ENCODE measurements at places on chromosomes 12 and 14.

GRCh38 chr12:120264904-120265472, 542 bp downstream of the PXN start:
- no peak for DNase-seq

GRCh38 chr12:98344046-98344930, 171.1 kb upstream of the TMPO start:
- no peak for DNase-seq

DNA sequence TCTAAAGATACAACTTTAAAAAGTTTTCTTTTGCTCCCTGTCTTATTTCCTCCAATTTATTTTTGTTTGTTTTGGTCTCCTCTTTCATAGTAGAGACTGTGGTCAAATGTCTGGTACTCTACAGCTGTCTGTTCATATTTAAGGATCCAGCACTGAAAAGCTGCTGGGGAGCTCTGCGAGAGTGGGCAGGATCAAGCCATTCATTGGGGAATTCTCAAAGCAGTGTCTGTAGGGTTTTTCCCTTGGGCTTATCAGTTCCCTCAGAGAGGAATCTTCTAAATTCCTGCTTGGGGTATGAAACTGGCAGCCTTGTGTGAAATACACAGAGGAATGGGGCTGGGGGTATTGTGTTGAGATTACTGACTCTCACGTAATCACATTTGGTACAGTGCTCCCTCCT, 52.3 kb downstream of the FNTB start:
- DNase-seq: no peak

GRCh38 chr14:83994020-83994419, 1535.9 kb upstream of the FLRT2 start:
- DNase-seq: no peak

DNA sequence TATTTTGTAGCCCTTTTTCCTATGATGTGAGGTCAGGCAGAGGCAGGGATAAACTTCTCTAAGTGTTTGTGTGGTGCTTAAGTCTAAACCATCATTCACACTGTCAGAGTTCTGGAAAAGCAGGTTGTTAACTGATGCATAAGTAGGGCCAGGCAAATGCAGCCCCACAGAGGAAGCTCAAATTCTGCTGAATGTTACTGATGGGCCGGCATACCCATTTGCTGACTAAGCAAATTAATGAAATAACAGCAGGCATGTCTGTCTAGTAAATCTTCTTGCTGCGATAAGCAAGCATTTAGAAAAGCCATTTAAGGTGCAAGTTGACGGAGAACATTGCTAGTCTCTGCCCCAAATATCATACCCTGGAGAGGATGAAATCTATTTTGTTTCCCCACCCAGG, 523.2 kb upstream of the CCDC196 start:
- no peak for DNase-seq

GRCh38 chr14:41303506-41303905, 303.2 kb upstream of the LRFN5 start:
- DNase-seq: no peak
